T-helper 17 cell (primary cell): ENCODE measurements at places on chromosomes 1 and 21. TPM values are rescaled to one million over a fixed set of nuclear protein-coding genes. Genes with fewer than 3 reads are reported as not detected.

DNA sequence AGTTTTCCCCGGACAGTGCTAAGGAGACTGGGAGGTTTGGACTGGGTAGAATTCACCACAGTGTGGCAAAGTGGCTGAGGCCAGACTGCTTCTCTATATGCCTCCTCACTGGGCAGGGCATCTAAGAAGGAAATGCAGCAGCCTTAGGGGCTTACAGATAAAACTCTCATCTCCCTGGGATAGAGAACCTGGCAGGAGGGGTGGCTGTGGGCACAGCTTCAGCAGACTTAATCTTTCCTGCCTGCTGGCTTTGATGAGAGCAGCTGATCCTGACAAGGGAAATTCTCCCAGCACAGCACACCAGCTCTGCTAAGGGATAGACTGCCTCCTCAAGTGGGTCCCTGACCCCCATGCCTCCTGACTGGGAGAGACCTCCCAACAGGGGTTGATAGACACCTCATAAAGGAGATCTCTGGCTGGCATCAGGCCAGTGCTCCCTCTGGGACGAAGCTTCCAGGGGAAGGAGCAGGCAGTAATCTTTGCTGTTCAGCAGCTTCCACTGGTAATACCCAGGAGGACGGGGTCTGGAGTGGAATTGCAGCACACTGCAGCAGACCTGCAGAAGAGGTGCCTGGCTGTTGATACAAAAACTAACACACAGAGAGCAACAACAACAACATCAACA lies 25.2 kb downstream of the KIFAP3 start:
- no peaks in the 10 kb centered on the region for H3K27me3 ChIP-seq
- H3K4me1 ChIP-seq: peaks cover 7% of the 10 kb centered on the region
- peaks cover 16% of the 10 kb centered on the region for H3K36me3 ChIP-seq
- DNase-seq: no peak

GRCh38 chr1:41758904-41759548 lies 159.7 kb downstream of the HIVEP3 start:
- peaks cover 17% of the 10 kb centered on the region for H3K4me1 ChIP-seq
- H3K27me3 ChIP-seq: no peaks in the 10 kb centered on the region
- no peak for DNase-seq
- no peaks in the 10 kb centered on the region for H3K36me3 ChIP-seq

GRCh38 chr1:234539666-234540403 lies 60.9 kb upstream of the TARBP1 start:
- H3K27me3 ChIP-seq: peaks cover 19% of the 10 kb centered on the region
- no peaks in the 10 kb centered on the region for H3K36me3 ChIP-seq
- H3K27ac ChIP-seq: no peak overlapping the region
- DNase-seq: no peak
- H3K4me3 ChIP-seq: no peak overlapping the region

DNA sequence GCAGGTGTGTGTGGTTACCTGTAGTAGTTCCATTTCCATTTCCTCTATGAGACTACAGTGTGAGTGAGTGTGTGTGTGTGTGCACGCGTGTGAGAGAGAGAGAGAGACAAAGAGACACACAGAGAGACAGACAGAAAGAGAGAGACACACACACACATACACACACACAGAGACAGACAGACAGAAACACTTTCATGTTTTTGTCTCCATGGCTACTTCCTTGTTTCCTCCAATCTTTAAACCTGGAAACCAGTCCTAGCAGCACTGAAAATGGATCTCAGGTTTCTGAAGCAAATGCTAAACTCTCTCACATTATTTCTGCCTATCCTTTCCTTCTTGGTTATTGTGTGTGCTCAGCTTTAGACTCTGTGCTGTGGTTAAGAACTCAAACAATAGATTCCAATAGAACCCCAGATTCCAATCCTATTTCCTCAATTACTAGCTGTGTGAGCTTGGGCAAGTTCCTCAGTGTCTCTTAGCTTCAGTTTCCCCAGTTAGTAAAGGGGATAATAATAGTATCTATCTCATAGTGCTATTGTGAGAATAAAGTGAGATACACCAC lies 22.4 kb upstream of the ABCD3 start:
- H3K27ac ChIP-seq: no peak overlapping the region
- DNase-seq: no peak
- H3K4me1 ChIP-seq: no peaks in the 10 kb centered on the region
- peaks cover 2% of the 10 kb centered on the region for H3K36me3 ChIP-seq

GABRD gene
- not detected for total RNA-seq

MRPS15 gene
- total RNA-seq: 37.5 TPM

DNA sequence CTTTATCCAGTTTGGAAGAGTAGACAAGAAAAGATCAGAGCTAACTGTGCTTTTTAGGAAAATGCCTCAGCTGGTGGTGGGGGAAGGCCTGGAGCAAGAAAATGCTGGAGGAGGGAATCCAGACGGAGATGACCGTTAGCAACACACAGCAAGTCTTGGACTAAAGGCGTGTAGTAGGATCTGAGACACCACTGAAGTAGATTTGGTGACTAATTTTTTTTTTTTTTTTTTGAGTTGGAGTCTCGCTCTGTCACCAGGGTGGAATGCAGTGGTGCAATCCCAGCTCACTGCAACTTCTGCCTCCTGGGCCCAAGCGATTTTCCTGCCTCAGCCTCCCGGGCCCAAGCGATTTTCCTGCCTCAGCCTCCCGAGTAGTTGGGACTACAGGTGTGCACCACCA lies 41.2 kb downstream of the LPAR3 start:
- no peaks in the 10 kb centered on the region for H3K27me3 ChIP-seq
- H3K4me1 ChIP-seq: peaks cover 31% of the 10 kb centered on the region
- H3K36me3 ChIP-seq: no peaks in the 10 kb centered on the region
- no peak overlapping the region for H3K4me3 ChIP-seq
- no peak for DNase-seq

HSD3B1 gene
- not detected for total RNA-seq

GRCh38 chr21:38086580-38086979 lies 170.2 kb upstream of the KCNJ15 start:
- no peak for DNase-seq
- no peaks in the 10 kb centered on the region for H3K27me3 ChIP-seq
- H3K36me3 ChIP-seq: no peaks in the 10 kb centered on the region
- no peak overlapping the region for H3K4me3 ChIP-seq

DNA sequence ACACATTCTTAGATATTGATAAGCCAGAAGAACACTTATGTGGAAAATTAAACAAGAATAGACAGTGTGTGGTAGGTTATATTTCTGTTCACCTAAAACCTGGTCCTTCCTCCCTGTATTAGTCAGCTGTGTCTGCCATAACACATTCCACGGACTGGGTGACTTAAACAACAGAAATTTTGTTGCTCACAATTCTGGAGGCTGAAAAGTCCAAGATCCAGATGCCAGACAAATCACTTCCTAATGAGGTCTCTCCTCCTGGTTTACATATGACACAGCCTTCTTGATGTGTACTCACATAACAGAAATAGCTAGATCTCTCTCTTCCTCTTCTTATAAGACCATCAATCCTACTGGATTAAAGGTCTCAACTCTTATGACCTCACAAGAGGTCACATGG lies 25.7 kb downstream of the JMJD4 start:
- H3K4me3 ChIP-seq: no peak overlapping the region
- no peaks in the 10 kb centered on the region for H3K27me3 ChIP-seq
- H3K36me3 ChIP-seq: peaks cover 2% of the 10 kb centered on the region
- peaks cover 7% of the 10 kb centered on the region for H3K4me1 ChIP-seq
- no peak overlapping the region for H3K27ac ChIP-seq
- DNase-seq: no peak
